ENCODE measurements at places on chromosomes 2 and 18. TPM values are rescaled to one million over a fixed set of nuclear protein-coding genes. Genes with fewer than 3 reads are reported as not detected.

Gene CFC1
- 3.3 TPM for total RNA-seq

Gene L3MBTL4
- total RNA-seq, result 11.5 TPM

Gene MERTK
- total RNA-seq, result 16.8 TPM

Gene AMER3
- 11.4 TPM for total RNA-seq

Gene ZCCHC2
- total RNA-seq, result 15.4 TPM

Gene FAM136A
- 37.3 TPM for total RNA-seq

Gene CDH19
- total RNA-seq, result 28.5 TPM

Gene DAPL1
- total RNA-seq, result 0.89 TPM

All from spinal cord (tissue), 10 donors.